ENCODE measurements at places on chromosomes 4 and X. TPM values are rescaled to one million over a fixed set of nuclear protein-coding genes. Genes with fewer than 3 reads are reported as not detected.
A peak's percentile ranks its signal among the peaks of the same experiment; 100 is the strongest.

Gene P2RY4
- total RNA-seq, result 1.7 TPM

Gene MXRA5
- 5.0 TPM for total RNA-seq

Gene MGAT4D
- total RNA-seq, result not detected

Gene HSD17B13
- not detected for total RNA-seq

Gene ELOVL6
- 15.5 TPM for total RNA-seq

GRCh38 chr4:167715176-167715575, 377.2 kb upstream of the ANXA10 start:
- H3K36me3 ChIP-seq, result no peaks in the 10 kb centered on the region
- H3K4me1 ChIP-seq, result no peaks in the 10 kb centered on the region
- DNase-seq, result no peak
- no peak overlapping the region for H3K4me3 ChIP-seq

DNA sequence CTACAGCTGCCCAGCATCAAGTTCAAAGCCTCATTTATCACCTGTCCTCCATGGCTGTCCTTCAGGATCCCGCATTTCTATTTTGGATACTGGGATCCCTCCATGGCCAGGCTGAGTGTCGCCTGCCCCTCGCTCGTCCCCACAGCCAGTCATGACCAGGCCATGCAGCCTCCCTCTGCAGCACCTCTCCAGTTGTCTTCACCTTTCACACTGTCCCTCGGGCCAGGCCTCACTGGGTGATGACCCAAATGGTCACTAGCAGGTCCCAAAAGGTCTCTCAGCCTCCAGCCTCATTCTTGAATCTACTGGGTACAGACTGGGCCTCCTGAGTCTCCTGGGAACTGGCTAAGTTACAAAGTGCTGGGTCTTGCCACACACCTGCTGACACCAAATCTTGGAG, 48.7 kb upstream of the HELT start:
- H3K36me3 ChIP-seq, result no peaks in the 10 kb centered on the region
- no peaks in the 10 kb centered on the region for H3K4me1 ChIP-seq
- no peaks in the 10 kb centered on the region for H3K27me3 ChIP-seq
- peak; percentile 26 for DNase-seq

DNA sequence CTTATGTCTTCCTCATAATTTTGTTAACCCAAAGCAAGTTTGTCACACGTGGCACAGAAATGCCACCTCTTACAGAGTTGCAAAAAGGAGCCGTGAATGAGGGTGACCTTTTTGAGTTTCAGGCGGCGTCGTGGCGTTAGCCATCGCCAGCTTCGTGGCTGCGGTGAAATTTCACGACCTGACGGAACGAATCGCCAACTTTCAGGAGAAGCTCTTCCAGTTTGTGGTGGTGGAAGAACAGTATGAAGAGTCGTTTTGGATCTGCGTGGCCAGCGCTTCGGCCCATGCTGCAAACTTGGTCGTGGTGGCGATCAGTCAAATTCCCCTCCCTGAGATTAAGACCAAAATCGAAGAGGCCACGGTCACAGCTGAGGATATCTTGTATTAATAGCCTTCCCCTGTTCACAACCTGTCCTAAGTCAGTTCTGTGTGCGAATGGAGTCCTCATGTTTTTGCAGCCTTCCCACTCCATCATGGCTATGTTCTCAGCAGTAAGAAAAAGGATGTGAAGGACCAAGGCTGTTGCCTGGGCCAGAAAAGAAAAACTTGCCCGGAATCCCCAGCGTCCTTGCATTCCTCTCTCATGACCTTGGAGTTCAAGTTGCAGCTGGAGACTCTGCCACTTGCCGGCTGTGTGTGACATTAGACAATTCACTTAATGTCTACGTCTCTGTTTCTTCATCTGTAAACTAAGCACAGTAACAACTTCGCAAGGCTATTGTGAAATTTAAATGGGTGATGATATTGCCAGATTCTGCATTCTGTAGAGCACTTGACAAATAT, 11.9 kb downstream of the CLRN2 start:
- H3K27ac ChIP-seq, result no peak overlapping the region
- no peaks in the 10 kb centered on the region for H3K4me1 ChIP-seq
- H3K4me3 ChIP-seq, result no peak overlapping the region

DNA sequence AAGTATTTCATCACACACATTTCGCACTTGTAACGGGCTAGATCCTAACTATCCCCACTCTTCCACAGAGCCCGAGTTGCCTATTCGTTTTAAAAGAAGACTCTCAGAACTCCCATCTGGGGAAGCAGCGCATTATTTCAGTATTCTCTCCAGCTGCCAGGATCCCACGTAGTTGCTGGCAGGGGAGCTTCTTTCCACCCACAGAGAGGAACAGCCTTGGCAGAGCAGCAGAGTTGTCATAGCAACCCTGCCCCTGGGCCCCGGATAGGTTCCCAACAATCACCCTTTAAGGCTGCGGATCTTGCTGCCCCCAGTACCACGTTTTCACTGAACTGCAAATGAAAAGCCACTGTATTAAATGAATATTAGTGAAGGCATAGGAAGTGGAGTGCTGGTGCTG, 106.7 kb downstream of the GPM6A start:
- no peaks in the 10 kb centered on the region for H3K27me3 ChIP-seq
- H3K27ac ChIP-seq, result no peak overlapping the region
- no peak overlapping the region for H3K4me3 ChIP-seq
- no peaks in the 10 kb centered on the region for H3K4me1 ChIP-seq
- H3K36me3 ChIP-seq, result no peaks in the 10 kb centered on the region

DNA sequence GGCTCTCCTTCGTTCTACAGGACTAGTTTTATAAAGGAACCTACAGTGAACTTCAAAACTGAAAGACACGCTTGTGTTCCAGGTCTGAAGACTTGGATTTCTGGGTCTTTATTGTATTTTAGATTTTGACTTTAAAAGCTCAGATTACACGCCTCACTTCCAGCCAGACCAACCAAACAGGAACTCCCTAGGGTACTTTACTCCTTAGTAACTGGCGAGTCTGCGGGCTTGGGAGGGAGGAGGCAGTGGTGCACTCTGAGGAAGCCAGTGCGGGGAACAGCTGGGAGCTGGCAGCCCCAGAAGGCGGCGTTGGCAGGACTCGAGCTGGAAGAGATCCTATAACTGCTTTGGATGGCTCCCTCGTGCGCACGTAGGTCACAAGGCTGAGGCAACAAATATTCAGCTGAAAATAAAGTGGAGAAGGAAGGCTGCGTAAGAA, 391 bp upstream of the PHKA1 start:
- H3K36me3 ChIP-seq, result no peaks in the 10 kb centered on the region
- no peaks in the 10 kb centered on the region for H3K27me3 ChIP-seq
- peak overlapping the region; percentile 55 for H3K4me3 ChIP-seq

GRCh38 chr4:74473155-74473811, 28.3 kb downstream of the AREG start:
- DNase-seq, result no peak
- no peaks in the 10 kb centered on the region for H3K27me3 ChIP-seq
- no peaks in the 10 kb centered on the region for H3K36me3 ChIP-seq

DNA sequence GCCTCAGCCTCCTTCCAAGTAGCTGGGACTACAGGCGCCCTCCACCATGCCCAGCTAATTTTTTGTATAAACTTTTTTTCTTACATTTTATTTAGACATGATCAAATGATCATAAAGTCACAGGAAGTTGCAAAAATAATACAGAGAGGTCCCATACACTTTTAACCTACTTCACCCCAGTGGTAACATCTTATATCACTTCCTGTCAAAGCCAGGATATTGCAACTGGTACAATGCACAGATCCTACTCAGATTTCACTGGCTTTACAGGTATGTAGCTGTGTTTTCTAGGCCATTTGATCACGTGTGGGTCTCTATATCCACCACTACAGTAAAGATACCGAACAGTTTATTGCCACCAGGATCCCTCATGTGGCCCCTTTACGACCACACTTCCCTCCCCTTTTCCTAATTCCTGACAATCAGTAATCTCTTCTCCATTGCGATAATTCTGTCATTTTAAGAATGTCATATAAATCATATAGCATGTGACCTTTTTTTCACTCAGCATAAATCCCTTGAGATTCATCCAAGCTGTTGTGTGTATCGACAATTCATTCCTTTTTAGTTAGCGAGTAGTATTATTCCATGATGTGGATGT, 18.0 kb downstream of the RPS6KA3 start:
- DNase-seq, result no peak
- no peak overlapping the region for H3K27ac ChIP-seq
- no peaks in the 10 kb centered on the region for H3K36me3 ChIP-seq
- H3K4me1 ChIP-seq, result peaks cover 6% of the 10 kb centered on the region

DNA sequence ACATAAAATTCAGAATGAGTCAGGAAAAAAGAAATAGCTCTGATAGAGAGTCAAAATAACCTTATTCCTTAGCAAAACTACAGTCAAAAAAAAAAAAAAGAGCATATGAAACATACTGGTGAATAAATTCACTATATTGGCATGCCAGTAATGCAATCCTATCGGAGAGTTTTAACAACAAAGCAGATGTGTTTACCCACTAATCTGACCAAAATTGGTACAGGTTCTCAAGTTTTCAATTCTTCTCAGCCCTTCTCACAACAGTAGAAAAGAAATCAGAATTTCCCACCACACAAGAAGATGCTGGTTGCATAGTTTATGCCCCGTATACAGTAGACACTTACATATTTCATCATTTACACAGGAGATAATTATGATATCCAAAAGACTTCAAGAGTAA, 59.4 kb downstream of the LCORL start:
- H3K27me3 ChIP-seq, result no peaks in the 10 kb centered on the region
- peaks cover 11% of the 10 kb centered on the region for H3K36me3 ChIP-seq
- H3K27ac ChIP-seq, result no peak overlapping the region
- no peak overlapping the region for H3K4me3 ChIP-seq

DNA sequence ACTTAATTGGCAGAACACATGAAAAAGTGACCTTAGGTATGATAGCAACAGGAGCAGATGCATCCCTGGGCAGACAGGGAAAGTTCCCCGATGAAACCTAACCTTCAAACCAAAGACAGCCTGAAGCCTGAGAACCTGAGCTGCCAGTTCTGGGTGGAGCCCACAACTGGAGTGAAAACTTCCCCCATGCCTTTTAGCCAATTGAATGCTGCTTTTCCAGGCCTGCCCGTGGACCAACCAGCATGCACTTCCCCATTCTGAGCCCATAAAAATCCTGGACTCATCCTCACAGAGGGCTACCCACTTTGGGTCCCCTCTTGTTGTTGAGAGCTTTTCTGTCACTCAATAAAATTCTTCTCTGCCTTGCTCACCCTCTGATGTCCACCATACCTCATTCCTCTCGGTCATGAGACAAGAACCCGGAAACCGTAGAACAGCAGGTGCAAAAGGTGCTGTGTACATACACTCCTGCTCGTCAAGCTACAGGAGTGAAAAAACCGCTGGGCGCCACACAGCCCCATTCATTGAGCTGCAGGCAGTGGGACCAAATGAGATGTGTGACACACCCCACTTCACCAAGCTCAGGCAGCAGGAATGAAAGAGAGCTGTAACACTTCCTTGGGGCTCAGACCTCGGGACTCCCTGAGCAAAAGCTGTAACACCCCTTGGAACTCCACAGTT, 13.9 kb upstream of the SLC7A11 start:
- no peaks in the 10 kb centered on the region for H3K27me3 ChIP-seq
- H3K4me1 ChIP-seq, result no peaks in the 10 kb centered on the region
- no peaks in the 10 kb centered on the region for H3K36me3 ChIP-seq

- no peaks in the 10 kb centered on the region for H3K36me3 ChIP-seq
- no peak overlapping the region for H3K27ac ChIP-seq
- H3K27me3 ChIP-seq, result no peaks in the 10 kb centered on the region
- H3K4me1 ChIP-seq, result no peaks in the 10 kb centered on the region
These were observed 4.7 kb upstream of the ITGB1BP2 start for GRCh38 chrX:71296806-71297205.

- H3K4me1 ChIP-seq, result no peaks in the 10 kb centered on the region
- no peak for DNase-seq
- no peaks in the 10 kb centered on the region for H3K36me3 ChIP-seq
- H3K4me3 ChIP-seq, result no peak overlapping the region
These were observed 9.6 kb downstream of the YY2 start for GRCh38 chrX:21865436-21865835.

DNA sequence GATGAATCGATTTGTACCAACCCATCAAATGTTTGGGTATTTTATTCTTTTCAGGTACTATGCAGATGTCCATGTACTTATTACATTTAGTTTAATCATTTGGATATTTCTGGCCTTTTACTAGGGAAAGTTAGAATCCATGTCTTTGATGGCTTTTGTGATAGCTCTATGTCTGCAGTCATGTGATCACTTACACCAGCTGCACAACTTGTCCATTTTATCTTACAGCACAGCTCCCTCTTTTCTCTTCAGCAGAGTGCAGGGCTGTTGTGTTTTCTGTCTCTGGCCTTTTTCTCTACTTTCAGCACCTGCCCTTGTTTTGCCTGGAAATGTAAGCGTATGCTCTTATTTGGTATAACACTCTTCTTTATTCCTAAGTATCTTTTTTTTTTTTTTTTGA, 30.6 kb downstream of the WWC2 start:
- H3K27me3 ChIP-seq, result no peaks in the 10 kb centered on the region
- no peaks in the 10 kb centered on the region for H3K36me3 ChIP-seq
- DNase-seq, result no peak

DNA sequence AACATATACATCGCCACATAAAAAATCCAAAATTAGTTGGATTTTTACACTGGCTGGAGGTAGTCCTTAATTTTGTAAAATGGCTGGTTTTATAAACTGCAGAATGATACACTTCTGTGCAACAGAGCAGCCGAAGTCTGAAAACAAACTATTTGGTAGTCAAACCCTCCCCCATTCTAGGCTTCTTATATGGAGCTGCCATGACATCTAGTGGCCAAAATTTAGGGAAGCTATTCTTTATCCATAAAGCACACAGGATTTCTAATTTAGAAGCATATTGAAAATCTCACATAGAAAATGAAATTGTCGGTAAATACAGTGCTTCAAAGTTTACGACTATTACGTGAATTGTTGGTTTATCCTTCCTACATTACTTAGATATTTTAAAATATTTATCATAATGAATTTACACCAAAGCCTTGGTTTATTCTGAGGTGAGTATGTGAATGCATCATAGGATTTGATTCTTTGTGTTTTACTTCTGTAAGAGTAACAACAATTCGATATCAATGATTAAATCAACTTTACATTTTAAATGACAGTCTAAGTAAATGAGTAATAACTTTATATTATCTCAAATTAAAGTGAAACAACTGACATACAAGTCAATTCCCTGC, 113.4 kb upstream of the FAM241A start:
- H3K27me3 ChIP-seq, result no peaks in the 10 kb centered on the region
- H3K4me1 ChIP-seq, result no peaks in the 10 kb centered on the region
- no peak overlapping the region for H3K27ac ChIP-seq
- H3K36me3 ChIP-seq, result no peaks in the 10 kb centered on the region

GRCh38 chr4:100288161-100288560, 97.9 kb upstream of the DDIT4L start:
- no peak for DNase-seq
- no peak overlapping the region for H3K4me3 ChIP-seq
- no peak overlapping the region for H3K27ac ChIP-seq
- H3K27me3 ChIP-seq, result no peaks in the 10 kb centered on the region
- no peaks in the 10 kb centered on the region for H3K4me1 ChIP-seq
